Posterior cingulate gyrus (tissue), 11 donors: ENCODE measurements at places on chromosomes 13 and 19.

- no peak for DNase-seq
Observed at GRCh38 chr13:99075268-99076191, 97.7 kb upstream of the DOCK9 start.

GRCh38 chr19:46975925-46976782 lies 43.5 kb upstream of the NPAS1 start:
- DNase-seq, result peak; percentile 75

DNA sequence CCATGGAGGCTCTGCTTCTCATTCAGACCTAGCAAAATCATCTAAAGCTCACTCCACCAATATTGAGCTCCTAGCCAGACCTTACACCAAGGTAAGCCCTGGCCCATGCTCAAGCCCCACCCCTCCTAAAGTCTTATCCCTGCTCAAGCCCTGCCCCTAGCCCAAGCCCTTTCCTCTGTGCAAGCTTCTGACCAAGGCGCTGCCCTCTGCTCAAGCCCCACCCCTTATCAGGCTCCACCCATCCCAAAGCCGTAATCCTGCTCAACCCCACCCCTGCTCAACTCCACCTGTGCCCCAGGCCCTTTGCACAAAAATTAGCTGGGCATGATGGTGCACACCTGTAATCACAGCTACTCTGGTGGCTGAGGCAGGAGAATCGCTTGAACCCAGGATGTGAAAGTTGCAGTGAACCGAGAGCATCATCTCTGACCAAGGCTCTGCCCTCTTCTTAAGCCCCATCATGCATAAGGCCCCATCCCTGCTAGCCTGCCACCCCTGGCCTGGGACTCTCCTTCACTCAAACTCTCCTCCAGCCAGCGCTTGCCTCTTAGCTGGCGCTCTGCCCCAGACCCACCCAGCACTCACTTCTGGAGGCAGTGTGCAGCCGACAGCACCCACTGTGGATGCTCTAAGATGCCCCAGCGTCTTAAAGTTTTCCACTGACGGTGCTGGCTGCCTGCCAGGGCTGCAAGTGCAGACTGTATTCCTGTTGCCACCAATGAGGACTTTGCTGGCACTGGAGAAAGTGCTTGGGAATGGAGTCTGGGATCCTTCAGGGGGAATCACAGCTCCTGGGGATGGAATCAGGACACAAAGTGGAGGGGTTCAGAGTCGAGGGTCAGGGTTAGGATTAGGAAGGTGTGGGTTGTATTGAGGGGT lies 16.5 kb downstream of the KLK4 start:
- no peak for DNase-seq

- no peak for DNase-seq
Observed at GRCh38 chr19:19256072-19256969, 16.8 kb downstream of the TM6SF2 start.

DNA sequence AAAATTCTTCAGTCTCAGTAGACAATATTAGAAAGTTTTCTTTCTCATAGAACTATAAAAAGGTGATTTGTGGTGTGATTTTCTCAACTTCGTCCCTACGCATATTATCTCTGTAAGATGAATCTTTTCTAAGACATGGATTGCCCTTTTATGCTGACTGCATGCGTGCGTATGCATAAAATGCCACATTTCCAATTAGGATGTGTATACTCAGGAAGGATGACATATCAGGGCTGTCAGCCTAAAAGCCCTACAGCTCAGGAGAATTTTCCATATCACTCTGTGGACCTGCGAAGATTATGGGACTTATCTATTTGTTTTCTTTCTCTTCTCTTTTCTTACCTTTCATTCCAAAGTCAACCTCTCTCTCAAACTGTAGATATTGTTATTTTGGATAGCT lies 166.5 kb upstream of the GPC6 start:
- DNase-seq, result no peak

DNA sequence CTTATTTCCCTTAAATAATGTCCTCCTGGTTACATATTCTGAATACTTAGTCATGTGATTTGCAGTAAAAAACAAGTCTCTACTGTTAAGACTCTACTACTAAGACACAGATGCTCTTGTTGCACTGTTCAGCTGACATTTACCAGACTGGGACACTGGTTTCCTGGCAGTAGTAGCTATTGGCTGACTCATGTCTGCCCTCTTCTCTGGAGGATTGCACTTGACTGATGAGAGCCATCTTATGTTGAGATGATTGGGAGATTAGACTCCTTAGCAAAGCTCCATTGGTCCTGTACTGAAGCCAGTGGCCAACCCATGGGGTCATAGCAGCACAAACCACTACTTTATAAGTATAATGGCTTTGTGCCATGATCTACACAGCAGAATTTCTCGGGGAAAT lies 1672.6 kb upstream of the PCDH20 start:
- no peak for DNase-seq

DNA sequence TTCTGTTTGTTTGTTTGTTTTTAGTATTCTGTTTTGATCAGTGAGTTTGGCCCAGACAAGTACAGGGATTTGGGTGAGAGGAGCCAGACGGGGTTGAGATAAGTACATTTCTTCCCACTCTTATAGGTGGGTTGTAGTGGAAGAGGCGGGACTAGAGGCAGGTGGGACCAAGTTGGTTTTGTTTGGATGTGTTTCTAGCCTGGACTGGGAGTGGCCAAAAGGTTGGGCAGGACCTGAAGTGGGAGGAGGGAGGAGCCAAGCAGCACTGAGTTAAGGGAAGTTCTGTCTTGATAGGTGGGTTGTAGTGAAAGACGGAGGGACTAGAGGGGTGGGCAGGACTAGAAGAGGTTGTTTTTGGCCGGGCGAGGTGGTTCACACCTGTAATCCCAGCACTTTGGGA lies 9.0 kb downstream of the DNASE2 start:
- DNase-seq, result no peak

DNA sequence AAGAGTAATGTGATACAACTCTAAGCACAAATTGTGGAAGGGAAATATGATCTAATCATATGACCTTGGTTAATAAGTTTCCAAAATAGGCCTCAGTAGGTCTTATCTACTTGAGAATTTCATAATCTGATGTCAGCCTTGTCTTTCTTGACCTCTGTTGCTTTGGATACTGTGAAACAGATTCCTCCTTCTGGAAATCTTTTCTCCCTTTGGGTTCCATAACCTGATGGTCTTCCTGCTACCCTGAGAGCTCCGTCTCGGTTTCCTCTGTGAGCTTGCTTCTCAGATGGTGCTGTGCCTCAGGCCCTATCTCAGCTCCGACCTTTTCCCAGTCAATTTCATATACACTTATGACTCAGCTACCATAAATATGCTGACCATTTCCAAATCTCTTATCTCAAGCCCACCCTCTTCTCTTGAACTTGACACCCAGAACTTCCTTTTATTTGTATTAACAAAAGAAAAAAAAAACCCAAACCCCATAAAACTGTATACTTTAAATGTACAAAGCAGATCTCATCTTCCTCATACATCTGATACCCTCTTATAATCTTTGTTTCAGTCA lies 6.4 kb upstream of the SLC46A3 start:
- DNase-seq, result no peak

GRCh38 chr13:98482476-98483444 lies 94.1 kb downstream of the STK24 start:
- DNase-seq, result no peak

GRCh38 chr19:51020988-51021651 lies 1.6 kb upstream of the KLK10 start:
- DNase-seq, result no peak

DNA sequence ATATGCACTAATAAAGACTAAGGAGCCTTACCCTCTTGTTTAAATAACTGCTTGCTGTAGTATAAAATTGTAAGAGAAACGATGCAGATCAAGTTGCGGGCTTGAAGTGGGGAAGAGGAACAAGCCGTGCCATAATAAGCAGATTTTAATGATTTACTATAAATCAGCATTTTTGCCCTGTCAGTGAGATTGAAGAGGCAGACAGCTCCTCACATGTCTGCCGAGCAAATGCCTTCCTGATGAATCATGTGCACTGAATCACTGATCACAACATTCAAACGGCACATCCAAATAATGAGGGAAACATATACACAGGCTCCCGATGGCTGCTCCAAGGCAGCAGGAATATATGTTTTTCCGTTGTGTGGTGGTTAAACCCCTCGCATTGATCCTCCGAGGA lies 282.9 kb downstream of the TSHZ3 start:
- no peak for DNase-seq

- DNase-seq, result peak; percentile 27
Observed at GRCh38 chr19:54201980-54202379, 1.3 kb downstream of the RPS9 start.

GRCh38 chr19:42129399-42130253 lies 2.6 kb downstream of the POU2F2 start:
- peak; percentile 41 for DNase-seq

DNA sequence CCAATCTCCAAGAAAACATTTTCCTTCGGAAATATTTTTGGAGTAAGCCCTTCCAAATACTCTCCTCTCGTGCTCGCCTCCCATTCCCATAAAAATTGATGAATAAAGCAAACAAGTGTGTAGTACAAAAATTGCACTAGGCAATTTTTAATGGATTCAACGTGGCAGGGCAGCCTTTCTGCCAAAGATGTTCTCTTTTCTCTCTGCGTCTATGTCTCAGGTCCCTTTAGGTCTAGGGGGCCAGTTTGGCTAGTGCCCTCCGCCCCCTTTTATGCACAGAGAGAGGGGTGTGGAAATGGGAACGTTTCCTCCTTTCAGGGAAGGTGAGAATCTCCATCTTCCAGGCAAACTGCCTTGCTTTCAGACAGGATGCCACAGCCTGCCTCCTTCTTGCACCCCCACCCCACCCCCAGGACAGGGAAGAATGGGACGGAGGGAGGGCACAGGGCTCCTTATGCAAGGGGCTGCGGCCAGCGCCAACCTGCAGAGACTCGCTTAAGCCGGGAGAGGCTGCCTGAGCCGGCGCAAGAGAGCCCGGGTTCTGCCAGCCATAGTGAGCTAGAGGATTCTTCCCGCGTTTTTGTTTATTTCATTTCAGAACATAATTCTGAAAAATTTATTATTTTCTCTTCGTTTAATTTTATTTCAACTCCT lies 2.7 kb upstream of the ZIC2 start:
- no peak for DNase-seq

GRCh38 chr19:51016798-51017683 lies 2.5 kb downstream of the KLK10 start:
- DNase-seq, result peak; percentile 75

GRCh38 chr19:46040952-46041500 lies at the start of gene IGFL4:
IGFL4 (minus strand) TSS chr19:46041002; CDS start chr19:46040962, 40 bp downstream.
- no peak for DNase-seq

DNA sequence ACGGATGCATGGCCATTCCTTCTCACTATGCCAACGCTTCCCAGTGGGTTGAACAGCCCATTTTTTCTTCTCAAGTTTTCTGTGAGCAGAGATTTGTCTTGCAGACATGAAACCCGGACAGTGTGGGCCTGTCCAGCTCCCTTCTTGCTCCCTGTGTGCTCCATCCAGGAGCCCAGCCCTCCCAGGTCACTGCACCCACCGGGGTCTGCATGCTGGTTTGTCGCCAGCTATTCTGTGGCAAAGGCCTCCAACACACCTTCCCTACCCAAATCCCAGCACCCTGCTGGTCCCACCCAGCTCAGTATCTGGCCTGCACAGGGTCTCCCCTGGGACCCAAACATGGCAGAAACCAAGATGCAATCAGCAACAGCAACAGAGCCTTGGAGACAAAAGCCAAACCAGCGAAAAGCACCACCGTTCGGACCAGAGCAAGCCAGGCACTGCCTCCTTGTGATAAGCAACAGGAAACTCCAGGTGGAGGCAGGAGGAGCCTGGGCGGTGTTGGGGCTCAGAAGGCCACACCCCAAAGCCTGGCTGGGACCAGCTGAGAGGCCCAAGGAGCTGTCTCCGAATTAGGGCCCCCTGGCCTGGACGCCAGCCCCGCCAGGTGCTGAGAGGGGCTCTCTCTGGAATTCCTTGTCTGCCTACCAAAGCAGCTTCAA lies 12.2 kb upstream of the SPACA7 start:
- no peak for DNase-seq

DNA sequence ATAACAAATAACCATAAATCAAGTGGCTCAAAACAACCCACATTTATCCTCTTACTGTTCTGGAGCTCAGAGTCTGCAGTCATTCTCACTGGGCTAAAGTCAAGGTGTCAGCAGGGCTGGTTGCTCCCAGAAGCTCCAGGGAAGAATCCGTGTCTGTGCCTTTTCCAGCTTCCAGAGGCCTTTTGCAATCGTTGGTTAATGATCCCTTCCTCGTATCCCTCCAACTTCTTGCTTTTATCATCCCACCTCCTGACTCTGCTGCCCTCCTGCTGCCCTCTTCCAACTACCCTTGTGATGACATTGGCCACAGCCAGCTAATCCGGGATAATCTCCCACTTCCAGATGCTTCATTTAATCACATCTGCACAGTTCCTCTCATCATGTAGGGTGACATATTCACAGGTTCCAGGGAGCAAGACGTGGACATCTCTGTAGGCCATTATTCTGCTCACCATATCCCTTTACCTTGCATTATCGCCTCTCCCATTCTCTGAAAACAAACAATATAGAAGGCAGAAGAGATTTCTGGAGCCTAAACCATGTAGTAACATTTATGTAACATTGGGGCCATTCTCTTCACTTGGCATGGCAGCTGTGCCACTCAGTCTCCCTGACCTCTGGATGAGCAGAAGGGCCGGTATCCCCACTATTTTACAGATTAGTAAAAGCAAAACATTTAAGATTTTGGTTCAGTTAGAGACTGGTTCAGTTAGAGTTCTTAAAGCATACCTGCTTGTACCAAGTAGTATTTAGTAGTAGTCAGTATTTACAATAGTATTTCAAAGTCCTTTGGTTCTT lies 53.5 kb downstream of the RFC3 start:
- no peak for DNase-seq

DNA sequence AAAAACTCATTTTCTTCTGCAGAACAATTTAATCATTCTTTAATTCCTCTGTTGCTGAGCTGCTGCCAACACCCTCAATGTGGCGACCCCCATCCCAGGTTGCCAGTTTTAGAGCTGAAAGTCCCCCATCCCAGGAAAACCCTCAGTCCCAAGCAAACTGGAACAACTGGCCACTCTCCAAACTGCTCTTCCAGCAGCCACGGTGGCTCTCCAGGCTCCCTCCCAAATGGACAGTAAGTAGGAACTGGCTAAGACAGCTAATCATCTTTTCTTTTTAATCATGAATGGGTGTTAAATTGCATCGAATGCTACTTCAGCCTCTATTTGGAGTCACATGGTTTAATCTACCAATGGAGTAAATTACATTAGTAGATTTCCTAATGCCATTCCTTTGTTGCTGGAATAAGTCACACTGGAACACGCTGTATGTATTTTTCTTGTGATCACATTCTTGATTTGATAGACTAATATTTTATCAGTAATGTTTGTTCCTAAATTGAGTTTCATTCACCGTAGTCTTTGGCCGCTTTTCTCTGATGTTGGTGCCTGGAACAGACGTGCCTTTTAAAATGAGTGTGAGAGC lies 33.7 kb upstream of the VSTM2B start:
- DNase-seq, result no peak

DNA sequence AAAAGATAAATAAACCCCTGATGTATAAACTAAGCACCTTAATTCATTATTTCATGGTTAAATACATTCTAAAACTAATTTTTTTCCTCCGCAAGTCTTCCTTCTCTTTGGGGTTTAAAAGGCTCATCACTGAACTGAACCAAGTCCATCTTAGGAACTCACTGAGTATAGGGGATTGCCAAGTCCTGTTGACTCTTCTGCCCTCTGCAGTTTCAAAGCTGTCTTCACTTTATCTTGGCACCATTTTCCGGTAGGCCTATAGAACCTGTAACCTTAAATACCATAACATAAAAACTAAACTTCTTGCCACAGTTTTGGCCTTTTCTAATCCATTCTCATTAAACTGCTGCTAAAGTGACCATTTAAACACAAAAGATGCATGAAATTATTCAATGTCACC lies 66.5 kb upstream of the USPL1 start:
- no peak for DNase-seq
